ENCODE measurements at places on chromosomes 2 and 18.

GRCh38 chr18:34837769-34838272, 127.7 kb downstream of the DTNA start:
- no peak for DNase-seq

DNA sequence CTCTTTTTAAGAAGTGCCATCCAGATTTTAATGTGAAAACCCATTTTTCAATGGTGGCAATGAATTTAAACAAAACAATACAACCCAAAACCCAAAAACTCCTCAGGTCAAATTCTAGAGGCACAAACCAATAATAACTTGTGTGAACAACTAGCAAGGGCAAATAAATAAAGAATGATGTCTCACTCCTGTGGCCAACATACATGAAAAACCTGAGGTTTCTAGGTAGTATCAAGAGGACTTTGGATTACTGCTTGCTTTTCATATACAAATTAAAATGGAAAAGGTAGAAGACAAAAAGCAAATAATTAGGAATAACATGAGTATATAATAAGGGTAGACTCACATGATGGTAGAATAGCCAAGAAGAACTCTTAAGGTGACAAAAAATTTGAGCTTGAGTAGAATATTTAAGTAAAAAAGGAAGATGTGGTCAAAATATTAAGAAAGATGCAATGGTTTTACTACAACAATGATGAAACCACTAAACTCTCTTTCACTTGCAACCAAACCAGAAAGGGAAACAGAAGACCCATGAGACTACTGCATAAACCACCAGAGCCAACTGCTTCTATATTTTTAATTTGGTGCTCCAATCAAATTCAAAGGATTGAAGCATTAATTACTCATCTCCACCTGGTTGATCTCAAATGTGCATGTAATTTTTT, 53.5 kb downstream of the DARS1 start:
- no peak for DNase-seq

- DNase-seq = no peak
Measured at GRCh38 chr2:103991591-103991990, 862.3 kb upstream of the POU3F3 start.

DNA sequence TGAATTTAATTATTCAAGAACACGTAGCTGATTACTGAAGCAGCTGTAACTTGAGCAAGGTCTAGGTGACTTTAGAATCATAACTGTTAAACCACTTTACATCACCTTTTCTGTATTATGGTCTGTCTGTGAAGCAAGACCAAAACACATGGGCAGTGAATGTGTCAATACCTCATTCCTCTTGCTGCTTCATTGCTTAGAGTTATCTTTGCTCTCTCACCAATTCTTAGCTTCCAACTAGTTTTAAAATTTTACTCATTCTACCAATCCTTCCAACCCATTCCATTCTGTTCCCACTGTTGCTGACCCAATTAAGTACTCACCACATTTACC, 80.2 kb downstream of the MIB1 start:
- DNase-seq = no peak

DNA sequence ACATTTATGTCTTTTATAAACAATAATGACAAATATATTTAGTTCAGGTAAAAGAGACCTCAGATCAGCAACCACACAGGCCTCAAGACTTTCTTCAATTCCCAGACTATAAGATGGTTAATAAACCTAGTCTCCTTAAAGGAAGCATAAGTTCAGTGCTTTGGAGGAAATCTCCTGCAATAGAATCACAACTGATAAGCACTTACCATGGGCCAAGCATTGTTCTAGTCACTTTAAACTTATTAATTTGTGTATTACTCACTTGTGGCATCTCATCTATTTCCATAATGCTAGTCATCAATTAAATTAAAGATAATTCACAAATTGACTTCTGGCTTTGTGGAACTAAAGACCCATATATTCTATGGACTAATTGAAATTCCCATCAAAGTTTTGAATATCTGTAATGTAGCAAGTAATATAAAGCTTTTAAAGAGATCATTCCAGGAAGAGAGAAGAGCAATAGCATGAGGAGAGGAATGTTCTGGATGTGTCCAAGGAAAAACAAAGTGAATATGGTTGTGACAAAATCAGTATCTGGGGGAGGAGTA, 42.2 kb downstream of the COL3A1 start:
- DNase-seq = no peak

DNA sequence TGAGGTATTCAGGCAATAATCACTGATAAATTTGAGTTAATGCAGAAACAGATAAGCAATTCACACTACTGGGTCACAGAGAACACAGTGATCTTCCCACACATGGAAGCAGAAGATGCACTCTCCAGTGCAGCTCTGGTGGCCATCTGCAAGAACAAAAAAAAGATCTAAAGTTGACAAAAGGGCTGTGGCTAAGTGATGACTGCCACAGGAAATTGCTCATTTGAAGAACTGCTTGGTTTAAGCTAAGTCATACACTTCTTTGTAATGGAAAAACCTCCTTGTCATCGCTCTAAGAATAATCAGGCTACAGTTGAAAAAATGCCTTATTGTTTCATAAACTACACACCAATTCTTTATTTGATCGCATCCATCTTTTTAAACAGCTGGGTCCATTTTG, 115.1 kb downstream of the DTNB start:
- DNase-seq = no peak

DNA sequence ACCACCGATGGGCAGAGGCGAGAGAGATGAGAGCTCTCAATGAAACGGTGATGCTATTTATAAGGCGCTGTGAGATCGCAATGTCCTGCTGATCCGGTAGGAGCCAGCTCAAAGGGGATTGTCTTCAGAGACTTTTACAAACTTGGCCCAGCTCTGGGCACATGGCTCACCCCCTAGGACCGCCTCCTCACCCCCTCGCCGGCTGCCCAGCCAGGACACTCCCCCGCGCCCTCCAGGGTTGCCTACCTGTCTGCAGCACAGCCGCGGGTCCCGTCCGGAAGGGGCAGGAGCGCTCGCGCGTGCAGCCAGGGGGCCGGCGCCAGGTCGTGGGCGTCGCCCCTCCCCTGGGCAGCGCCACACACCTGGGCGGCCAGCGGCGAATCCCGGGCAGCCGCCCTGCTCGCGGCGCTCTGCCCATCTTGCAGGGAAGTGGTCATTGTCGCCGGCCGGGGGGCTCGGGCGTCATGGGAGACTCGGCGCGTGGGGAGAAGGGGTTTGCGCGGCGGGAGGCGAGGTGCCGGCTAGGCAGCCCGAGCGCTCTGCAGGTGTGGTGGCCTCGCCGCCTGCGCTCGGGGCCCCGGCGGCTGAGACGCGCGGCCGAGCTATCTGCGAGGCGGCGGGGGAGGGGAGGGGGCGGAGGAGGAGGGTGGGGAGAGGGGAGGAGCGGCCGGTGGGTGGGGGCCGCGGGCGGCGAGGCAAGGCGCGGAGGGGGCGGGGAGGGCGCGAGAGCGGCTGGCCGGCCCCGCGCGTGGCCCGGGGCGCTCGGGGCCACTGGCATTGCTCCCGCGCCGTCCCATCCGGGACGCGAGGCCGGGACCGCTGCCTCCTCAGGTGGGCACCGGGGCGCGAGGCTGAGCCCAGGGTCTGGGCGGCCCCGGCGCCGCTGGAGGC, at the start of gene GRB14:
TSS of gene GRB14 (minus strand) at position 610 of the 891 bp plus-strand sequence. CDS start at position 437, 173 bp downstream.
- DNase-seq = no peak

DNA sequence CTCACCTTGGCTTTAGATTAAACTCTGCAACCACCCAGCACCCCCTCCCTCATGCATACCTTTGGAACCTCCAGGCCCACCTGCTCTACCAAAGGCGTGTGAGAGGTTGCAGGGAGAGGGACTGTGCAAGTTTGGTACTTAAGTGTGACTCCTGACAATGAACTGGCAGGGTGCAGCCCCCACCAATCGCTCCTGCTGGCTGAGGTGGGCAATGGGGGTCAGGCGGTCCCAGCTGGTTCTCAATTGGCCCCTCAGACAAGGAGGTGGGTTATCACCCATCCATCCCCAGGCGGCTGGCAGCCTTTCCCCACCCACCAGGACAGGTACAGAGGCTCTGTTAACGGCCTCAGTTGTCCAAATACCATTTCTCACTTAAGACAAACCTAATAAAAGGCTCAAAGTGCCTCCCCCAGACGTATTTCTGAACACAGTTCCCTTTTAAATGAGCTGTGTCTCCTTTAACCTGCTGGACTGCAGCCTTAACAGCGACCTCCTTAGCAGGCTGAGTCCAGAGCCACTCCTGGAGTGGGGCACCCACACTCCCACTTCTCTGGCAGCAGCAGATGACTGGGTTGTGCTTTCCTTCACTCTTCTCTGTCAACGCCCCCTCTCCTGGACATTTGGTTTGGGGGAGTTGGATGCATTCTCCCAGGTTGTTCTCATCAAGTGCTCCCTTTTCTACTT, 169.2 kb upstream of the SMAD2 start:
- DNase-seq = no peak

DNA sequence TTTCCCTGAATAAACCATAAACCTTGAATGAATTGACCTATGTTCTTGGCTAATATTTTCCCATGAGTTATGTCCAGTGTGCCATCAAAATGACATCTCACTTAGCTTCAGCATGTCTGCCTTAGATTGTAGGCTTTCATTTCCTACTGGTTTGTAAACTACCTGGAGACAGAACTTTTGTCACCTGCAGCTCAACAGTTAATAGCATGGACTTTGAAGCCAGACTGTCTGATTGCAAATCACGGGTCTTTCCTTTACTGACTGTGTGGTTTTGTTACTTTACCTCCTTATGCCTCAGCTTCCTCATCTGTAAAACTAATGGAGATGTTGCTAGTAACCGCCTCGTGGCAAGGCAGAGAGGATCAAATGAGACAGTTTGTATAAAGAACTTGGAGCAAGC, 187.1 kb downstream of the SUCLG1 start:
- no peak for DNase-seq

- DNase-seq = no peak
Measured at GRCh38 chr2:10688921-10689807, 611 bp downstream of the NOL10 start.

- no peak for DNase-seq
Measured at GRCh38 chr18:50987261-50987660, 19.4 kb downstream of the ELAC1 start.

DNA sequence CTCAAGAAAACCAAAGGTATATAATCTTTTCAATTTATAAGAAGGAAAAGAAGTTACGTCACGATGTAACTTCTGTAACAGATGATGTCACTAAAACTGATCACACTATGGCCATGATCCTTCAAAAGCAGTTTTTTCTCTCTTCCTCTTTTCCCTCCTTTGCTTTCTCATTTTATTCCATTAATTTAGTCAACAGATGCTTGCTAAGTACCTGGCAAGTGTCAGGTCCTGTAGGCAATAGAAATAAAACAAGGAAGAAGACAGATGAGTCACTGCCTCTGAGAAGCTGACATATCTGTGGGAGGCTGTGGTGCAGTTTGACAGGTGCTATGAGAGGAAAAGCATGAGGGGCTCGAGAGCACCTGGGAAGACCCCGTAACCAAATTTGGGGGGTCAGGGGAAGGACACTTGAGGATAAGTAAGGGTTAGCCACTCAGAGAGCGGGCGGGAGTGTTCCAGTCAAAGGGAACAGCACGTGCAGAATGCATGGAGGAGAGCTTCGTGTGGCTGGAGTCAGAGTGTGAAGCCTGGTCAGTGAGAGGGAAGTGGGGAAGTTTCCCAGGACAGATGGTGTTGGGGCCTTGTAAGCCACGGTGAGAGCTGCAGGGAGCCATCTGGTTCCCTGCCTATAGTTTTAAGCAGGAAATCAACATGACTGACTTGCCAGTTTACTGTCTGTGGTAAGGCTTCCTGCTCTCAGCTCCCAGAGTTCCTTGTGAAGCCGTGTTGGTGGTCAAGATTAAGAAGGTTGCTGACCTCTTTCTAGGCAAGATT, 198.8 kb upstream of the FOSL2 start:
- no peak for DNase-seq

DNA sequence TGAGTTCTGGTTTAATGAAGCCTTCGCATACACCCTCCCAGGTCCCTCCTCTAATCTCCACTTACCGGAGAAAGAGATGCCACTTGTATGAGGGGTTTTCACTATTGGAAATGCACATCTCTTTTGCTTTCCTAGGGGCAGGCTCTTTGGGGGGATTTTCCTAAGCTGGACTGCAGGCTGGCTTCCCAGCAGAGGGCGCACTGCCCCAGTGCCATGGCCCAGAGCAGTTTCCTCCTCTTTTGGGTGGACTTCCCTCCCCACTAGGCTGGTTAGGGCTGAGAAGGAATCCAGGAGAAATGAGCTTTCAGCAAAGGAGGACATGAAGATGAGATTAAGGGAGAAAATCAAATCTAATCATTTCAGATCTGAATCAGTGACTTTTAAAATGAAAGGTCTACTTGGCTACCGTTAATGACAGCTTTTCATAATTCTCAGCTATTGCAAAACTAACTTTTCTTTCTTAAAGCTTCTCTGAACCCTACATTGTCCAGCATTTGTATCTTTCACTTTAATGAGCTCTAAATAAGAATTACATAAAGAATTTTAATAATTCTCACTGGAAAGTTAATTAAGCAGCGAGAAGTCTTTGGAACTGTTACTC, 784.1 kb upstream of the FANCL start:
- DNase-seq = no peak

DNA sequence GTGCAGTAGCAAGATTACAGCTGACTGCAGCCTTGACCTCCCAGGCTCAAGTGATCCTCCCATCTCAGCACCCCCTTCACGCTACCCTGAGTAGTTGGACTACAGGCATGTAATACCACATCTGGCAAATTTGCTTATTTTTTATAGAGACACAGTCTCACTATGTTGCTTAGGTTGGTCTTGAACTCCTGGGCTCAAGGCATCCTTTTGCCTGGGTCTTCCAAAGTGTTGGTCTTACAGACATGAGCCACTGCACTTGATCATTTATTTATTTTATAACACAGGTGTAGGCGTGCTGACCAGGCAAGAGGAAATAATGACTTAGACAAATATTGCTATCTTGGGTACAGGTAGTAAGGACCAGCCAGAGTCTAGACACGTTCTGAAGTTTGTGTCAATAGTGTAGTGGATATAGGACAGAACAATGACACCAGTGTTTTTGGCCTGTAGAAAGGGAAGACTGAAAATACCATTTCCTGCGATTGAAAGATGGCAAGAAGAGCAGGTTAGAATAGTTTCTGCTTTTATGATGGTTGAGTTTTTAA, 71.0 kb upstream of the THUMPD2 start:
- no peak for DNase-seq

Measured in stimulated activated CD4-positive, alpha-beta T cell treated with anti-CD3 and anti-CD28 coated beads, Interleukin-12 subunit alpha, Interleukin-12 subunit beta, amount 100 ng/mL, for 24 hours (primary cell).